Epithelial cell of proximal tubule (primary cell): ENCODE measurements at places on chromosomes 1 and 21. TPM values are rescaled to one million over a fixed set of nuclear protein-coding genes. Genes with fewer than 3 reads are reported as not detected.

Gene SPRR2G
- total RNA-seq: not detected in 2 replicates

Gene BLACAT1
- 0.36 and 3.9 TPM in 2 replicates for total RNA-seq

Gene CDC20
- 166 and 308 TPM in 2 replicates for total RNA-seq

Gene ZNF683
- total RNA-seq: not detected in 2 replicates

Gene ASAP3
- 5.1 and 11.5 TPM in 2 replicates for total RNA-seq

Gene IL19
- not detected in 2 replicates for total RNA-seq

Gene GRIK3
- not detected in 2 replicates for total RNA-seq

Gene COL24A1
- total RNA-seq: 0.06 and 0.07 TPM in 2 replicates

- DNase-seq: no peak
Observed at GRCh38 chr1:228452194-228453021, 34.8 kb upstream of the RNF187 start.

GRCh38 chr1:154465621-154466195, 36.3 kb upstream of the TDRD10 start:
- no peak for DNase-seq

- no peak for DNase-seq
Observed at GRCh38 chr1:117581391-117581943, 24.4 kb upstream of the TENT5C start.

GRCh38 chr1:111754984-111755330, 744 bp upstream of the DDX20 start:
- no peak for DNase-seq

- DNase-seq: no peak
Observed at GRCh38 chr1:92975551-92976232, 14.4 kb upstream of the DIPK1A start.

DNA sequence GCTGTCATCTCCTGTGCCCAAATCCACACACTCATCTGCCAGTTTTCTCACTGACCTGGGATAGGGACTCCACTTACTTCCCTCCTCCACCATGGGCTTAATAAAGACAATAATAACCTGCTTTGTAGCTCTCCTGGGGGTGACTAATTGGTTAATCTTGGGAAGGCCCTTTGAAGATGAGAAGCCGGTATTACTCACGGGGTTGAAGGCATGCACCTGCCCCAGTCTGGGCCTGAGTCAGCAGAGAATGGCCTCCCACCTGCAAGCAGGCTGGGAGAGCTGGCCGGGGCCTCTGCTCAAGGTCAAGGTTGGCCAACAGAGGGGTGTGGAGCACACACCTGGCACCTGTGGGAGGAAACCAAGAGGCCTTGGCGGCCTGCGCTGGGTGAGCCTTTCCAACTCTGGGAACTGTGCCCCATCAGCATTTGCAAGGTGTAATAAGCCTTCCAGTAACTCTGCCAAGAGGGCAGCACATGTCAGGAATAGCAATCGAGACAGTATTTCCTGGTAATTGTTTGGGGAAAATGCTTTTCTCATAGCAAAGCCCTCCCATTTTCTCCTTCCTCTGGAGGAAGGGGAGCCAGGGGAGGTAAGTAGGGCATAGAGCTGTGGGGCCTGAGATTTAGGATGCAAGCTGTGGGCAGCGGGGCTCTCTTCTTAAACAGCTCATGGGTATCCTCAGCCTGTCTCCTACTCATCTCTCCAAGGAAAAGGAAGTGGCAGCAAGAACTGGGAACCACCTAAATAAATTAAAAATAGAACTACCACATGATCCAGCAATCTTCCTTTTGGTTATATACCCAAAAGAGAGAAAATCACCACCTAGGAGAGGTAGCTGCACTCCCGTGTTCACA, 49.0 kb downstream of the TOMM20 start:
- DNase-seq: no peak

GRCh38 chr1:185786524-185786923, 52.3 kb downstream of the HMCN1 start:
- no peak for DNase-seq

GRCh38 chr1:109569323-109569722, 20.9 kb downstream of the GNAI3 start:
- DNase-seq: no peak

- no peak for DNase-seq
Observed at GRCh38 chr1:61442544-61442943, 282.4 kb downstream of the TM2D1 start.

DNA sequence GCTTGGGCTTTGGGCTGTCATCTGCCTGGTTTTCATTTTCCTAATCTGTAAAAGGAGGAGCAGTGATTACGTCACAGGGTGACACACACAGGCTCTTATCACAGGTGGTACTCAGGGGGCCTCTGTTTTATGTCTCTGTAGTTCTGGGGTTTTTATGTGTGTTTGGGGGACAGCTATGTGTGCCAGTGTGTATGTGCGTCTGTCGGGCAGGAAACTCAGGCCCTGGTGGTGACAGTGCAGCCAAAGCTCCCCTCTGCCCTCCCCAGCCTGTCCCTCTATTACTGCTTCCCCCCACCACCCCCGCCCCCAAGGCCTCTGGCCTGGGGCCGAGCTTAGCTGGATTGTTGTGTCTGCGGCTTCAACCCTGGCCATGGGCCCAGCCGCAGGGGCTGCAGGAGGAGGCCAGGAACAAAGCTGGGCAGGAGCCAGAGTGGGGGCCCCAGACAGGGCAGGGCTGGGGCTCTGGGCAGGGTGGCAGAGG, 13.3 kb downstream of the MFAP2 start:
- no peak for DNase-seq

GRCh38 chr1:204077979-204078696, 5.2 kb downstream of the SOX13 start:
- no peak for DNase-seq

DNA sequence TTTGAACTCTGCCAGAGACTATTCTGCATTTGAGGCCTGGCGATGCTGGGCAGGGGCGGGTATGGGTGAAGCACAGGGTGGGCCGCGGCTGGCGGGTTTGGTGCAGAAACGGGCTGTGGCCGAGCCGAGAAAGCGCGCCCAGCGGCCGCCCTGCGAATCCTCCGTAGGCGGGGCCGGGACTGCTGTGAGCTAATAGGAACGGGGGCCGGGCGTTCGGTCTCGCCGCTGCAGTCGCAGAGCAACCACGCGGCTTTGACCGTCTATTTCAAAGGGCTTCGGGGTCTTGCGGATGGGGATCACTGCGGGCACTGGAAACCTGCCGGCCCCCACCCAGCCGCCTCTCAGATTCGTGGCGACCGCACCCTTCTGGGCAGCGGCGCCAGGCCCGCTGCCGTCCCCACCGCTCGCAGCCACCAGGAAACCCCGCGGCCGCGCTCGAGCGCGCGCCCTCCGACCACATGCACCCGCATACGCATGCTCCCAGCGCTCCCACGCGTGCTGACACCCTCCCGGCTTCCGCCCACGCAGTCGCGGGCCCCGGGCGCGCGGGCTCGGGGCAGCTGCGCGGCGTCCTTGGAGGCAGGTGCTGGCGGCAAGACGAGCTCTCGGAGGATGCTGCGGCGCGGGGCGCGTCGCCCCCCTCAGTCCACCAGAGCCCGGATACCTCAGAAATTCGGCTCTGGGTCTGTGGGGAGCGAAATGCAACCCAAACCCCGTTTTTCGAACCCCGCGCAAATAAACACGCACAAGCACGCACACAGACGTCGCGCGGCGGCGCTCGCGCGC, 32.6 kb downstream of the DNTTIP2 start:
- DNase-seq: no peak

GRCh38 chr1:218896202-218896601, 277.5 kb upstream of the LYPLAL1 start:
- DNase-seq: no peak

- no peak for DNase-seq
Observed at GRCh38 chr21:26964170-26964778, 2.6 kb downstream of the ADAMTS5 start.

GRCh38 chr1:164504749-164505148, 54.2 kb upstream of the PBX1 start:
- DNase-seq: no peak

GRCh38 chr1:246878551-246878950, 53.2 kb downstream of the AHCTF1 start:
- DNase-seq: no peak

DNA sequence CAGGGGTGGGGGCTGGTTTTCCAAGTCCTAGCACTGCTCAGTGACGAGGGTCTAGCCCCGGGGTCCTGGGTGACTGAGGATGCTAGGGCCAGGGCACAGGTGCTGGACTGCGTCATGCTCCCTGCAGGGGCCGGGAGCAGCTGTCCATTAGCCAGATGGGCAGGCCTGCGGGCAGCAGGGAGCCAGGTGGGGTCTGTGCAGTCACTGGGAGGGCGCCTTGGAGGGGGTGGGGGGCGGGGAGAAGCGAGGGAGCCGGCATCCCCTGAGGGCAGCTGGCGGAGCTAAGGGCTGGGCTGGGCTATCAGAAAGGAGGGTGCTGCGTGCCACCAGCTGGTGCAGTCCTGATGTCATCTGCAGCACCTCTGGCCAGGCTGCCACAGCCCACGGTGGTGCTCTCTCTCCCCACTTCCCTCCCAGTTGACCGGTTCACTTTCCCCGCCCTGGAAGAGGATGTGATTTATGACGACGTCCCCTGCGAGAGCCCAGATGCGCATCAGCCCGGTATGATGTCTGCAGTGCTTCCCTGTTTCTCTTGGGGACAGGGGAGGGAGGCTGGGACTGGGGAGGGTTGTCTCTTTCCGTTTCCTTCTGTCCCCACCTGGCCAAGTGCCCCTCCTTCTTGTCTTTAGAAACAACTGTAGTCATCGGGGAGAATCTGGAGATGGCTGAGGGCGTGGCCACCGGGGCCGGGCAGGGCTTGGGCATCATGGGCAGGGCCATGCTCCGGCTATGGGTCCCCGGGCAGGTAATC, 63.8 kb downstream of the ARHGEF10L start:
- no peak for DNase-seq

- DNase-seq: no peak
Observed at GRCh38 chr1:168092566-168093355, 44.0 kb downstream of the GPR161 start.

DNA sequence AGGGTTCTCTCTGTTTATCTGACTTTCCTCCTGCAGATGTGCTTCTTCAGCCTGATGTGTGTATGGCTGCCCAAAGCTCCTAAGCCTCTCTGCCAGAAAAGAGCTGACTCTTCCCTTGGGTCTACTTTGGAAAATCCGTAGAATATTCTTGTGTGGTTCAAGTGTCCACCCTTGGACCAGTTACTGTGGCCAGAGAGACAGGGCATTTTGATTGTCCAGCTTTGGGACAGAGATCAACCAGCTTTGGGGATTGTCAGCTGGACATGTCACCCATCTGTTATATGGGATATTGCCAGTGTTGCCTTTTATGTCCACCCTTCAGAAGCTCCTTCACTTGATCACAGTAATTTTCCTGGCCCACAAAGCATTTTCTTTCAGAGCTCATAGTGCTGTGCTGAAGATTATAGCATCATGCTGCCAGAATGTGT, 126.2 kb upstream of the L1TD1 start:
- no peak for DNase-seq

- DNase-seq: no peak
Observed at GRCh38 chr1:181583598-181583997, 100.3 kb downstream of the CACNA1E start.

GRCh38 chr21:45276596-45276995, 11.1 kb downstream of the POFUT2 start:
- no peak for DNase-seq

DNA sequence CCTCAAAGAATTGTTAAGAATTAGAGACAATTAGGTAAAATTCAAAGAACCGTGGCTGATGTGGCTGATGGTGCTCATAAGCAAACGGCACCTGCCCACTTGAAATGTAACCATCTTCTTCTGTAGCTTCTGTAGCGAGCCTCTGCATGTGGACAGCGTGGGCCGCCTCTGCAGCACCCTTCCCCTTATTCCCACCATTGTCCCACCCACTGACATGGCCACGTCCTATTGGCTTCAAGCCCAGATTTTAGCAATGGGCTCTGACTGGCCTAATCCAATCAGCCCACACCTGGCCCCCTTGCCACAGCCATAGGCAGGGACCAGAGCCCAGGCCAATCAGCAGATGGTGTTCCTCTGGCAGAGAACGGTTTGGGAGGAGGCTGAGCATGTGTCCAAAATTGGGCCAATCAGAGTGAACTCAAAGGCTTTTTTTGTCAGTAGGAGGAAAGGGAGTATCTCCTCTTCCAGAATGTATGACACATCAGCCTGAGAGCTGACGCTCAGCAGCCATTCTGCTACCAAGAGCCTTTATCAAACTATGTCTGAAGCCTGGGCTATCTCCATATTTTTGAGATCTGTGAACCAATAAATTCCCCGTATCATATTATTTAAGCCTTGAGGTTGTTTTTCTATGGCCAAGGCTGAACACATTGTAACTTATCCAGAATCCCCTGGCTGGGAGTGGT, 518.5 kb downstream of the SMYD3 start:
- DNase-seq: no peak

DNA sequence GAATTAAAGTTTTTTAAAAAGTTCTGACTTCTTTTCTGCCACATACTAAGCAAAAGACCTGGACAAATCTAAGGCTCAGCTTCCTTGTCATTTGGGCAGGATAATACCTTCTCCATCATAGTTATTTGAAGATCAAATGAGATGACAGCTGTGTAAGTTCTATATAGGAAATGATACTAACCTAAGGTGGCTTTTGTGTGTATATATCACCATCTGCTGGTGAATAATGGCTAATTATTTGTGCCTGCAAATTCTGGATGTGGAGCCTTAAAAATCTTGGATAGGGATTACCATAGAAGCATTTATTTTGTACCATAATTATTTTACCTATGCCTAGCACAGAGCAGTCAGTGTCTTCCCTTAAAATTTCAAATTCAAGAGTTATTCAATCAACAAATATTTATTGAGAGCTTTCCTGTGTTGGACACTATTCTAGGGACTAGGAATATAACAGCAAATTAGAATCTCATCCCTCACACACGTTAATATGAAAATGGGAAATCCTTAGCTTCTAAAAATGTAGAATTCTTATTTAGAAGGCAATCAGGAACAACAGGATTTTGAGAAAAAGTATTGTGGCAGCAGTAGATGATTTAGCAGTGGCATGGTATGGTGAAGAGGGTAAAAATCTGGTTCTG, 89.8 kb downstream of the TMEM200B start:
- DNase-seq: peak; percentile 7

DNA sequence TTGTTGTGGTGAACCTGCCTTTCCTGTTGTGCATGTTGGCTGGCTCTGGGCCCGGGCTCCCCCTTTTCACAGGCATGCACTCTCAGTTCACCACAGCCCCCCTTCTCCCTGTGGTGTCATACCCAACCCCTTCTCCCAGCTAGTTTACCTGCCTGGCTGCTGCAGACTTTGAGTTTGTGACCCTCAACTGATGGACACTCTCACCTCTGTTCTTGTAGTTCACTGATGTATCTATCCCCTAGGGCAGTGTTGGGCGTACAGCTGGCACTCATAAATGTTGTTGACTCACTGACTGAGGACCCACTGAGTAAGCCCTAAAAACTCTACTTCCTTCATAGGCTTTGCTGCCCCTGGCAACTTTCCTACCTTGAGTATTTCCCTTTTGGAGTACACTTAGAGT, 54.9 kb downstream of the WDR64 start:
- no peak for DNase-seq

- DNase-seq: no peak
Observed at GRCh38 chr1:31951276-31951675, 13.1 kb upstream of the PTP4A2 start.
